Endothelial cell of umbilical vein (primary cell): ENCODE measurements at places on chromosomes 7 and 10. TPM values are rescaled to one million over a fixed set of nuclear protein-coding genes. Genes with fewer than 3 reads are reported as not detected.

DNA sequence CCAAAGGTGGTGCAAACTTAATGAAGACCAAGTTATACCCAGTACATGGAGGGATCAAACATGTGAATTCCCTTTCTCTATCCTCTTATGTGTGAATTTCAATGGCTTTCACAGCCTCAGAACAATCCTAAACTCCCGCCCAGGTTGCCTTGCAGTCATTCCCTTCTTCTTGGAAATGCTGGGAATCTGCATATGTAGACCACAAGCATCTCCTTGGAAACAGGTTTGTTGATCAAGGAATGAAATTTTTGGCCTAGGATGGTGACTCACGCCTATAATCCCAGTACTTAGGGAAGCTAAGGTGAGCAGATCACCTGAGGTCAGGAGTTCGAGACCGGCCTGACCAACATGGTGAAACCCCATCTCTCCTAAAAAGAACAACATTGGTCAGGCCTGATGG lies 77.8 kb upstream of the ABI1 start:
- no peak for DNase-seq

The ZNF365 gene
- 2.9 and 5.5 TPM in 2 replicates for total RNA-seq

- DNase-seq = peak; percentile 64
These were observed 1.8 kb downstream of the PRXL2A start for GRCh38 chr10:80410122-80410521.

The SH2B2 gene
- total RNA-seq = 0.25 and 0.73 TPM in 2 replicates

The C10orf95 gene
- total RNA-seq = not detected in 2 replicates

DNA sequence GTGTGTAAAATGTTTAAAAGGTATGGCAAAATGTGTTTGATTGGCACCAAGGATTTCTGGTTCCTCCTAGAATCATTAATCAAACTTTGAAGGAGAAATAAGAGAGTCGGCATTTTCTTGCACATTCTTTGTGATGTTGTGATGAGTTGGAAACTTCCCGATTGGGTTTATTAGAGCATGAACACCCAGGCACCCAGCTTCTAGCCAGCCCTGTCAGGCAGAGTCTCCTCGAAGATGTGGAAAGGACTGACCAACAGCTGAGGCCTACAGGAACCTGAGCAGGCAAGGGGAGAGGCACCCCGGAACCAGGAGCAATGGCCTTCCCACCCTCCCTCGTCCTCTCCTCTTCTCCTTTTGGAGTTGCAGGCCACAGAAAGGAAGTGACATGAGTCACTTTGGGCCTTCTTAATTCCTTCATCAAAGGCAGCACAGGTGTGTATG lies 68.7 kb downstream of the EGFR start:
- DNase-seq = no peak

GRCh38 chr7:84688671-84689070 lies 494.1 kb upstream of the SEMA3A start:
- DNase-seq = peak; percentile 75

- DNase-seq = no peak
These were observed 462.1 kb upstream of the DPP6 start for GRCh38 chr7:153590136-153590535.

The DENND2A gene
- total RNA-seq = 0.33 TPM in 1 of 2 replicates, not detected in the other

GRCh38 chr7:156558198-156558597 lies 82.4 kb upstream of the RNF32 start:
- no peak for DNase-seq

GRCh38 chr10:88952647-88953111 lies at the start of gene ACTA2:
Gene ACTA2 (minus strand): TSS chr10:88952773. CDS start chr10:88948930, 3,843 bp downstream.
- DNase-seq = no peak

The TRIM50 gene
- not detected in 2 replicates for total RNA-seq

- no peak for DNase-seq
These were observed 384.6 kb downstream of the GATA3 start for GRCh38 chr10:8439040-8439439.

GRCh38 chr10:122884166-122884565 lies 4.8 kb upstream of the FAM24B start:
- DNase-seq = no peak

GRCh38 chr10:79074732-79075131 lies 6.0 kb downstream of the ZMIZ1 start:
- DNase-seq = no peak

The PTER gene
- 3.6 and 4.6 TPM in 2 replicates for total RNA-seq

The IDI2 gene
- total RNA-seq = not detected in 2 replicates

- no peak for DNase-seq
These were observed 31.9 kb downstream of the DUSP5 start for GRCh38 chr10:110529596-110530011.

The CLDN12 gene
- total RNA-seq = 6.1 and 8.1 TPM in 2 replicates
